ENCODE measurements at places on chromosomes 6 and 20.

GRCh38 chr6:121504227-121504626, 68.8 kb downstream of the GJA1 start:
- DNase-seq = peak; percentile 26

DNA sequence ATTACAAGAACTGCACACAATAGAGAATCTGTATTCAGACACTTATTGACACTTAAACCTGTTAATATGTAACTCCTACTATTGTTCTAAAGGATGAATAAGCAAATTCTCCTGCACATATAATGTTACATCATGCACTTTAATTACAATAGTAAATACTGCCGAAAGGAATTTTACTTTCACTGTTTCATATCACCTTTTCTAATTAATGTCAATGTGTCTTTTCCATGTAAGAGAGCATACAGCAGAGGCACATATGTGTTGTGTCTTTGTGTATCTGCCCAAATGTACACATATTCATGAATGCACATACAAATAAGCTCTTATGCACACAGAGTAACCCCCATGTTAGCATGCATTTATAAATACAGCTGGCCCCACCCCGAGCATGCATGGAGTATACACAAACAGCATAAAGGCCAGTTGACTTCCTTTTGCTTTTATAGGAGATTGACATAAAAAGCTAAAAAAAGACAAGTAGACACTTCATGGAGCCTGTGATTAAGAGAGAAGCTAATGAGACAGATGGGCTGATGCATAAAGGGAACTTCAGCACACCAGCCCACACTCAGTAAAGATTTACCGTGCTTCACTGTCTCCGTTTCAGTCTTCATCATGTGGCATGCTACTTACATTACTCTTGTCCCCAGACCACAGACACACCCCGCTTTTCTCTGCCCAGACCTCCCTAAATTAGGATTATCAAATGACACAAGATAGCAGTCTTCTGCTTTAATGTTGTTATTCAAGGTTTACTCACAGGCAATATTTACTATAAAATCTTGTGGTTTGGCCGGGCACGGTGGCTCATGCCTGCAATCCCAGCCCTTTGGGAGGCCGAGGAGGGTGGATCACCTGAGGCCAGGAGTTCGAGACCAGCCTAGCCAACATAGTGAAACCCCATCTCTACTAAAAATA, 184.6 kb downstream of the ATXN1 start:
- peak; percentile 76 for DNase-seq

DNA sequence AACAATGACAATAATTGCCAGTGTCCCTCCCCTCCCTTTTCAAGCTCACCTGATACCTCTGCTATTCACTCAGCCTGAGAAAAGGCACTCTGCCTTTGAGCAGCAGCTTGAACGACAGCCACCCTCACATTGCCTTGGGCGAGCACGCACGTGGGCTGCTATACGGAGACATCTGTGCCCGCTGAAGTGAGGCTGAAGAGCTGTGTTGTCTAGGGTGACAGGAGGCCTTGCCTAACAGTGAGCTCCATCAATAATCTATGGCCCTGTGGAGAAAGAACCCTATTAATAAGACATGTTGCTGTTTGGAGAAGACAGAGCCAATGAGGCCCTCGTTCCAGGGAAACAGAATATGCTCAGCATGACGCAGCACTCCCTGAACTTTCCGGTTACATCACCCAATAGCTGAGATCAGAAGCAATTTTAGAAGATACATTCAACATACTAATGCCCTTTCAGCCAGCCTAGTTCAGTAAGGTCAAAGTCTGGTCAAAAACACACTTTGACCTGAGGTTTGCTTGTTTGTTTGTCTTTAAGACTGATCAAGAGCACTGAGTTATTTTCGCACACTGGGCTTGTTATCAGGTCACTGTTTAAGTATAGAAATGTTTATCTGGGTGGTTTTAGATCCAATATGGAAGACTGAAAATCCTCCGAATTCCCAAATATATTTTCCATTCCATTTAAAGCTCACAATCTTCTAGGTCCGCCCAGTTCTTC, 30.6 kb downstream of the RBM24 start:
- peak; percentile 46 for DNase-seq

- peak; percentile 83 for DNase-seq
These were observed 508 bp downstream of the NOP56 start for GRCh38 chr20:2652724-2653555.

DNA sequence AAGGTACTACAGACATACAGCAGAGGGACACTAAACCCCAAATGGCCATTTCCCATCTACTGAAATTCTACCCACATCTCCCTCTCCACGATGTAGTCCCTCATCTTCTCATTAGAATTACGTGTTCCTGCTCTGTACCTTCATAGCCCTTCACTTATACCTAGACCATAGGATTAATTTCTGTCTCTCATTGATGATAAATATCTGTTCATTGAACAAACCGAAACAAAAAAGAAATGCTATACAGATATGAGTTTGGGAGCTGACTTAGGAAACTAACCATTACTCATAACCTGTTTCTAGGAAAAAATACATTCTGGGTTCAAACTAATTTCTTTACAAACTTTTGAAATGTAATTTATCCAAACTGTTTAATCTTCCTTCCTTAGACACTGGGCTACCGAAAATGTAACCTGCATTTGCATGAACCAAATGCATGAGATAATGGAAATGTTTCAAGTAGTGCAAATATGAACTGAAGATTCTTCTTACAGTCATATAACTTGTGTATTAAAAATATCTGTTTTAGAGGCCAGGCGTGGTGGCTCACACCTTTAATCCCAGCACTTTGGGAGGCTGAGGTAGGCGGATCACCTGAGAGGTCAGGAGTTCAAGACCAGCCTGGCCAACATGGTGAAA, 85.3 kb downstream of the GJA10 start:
- DNase-seq = no peak

DNA sequence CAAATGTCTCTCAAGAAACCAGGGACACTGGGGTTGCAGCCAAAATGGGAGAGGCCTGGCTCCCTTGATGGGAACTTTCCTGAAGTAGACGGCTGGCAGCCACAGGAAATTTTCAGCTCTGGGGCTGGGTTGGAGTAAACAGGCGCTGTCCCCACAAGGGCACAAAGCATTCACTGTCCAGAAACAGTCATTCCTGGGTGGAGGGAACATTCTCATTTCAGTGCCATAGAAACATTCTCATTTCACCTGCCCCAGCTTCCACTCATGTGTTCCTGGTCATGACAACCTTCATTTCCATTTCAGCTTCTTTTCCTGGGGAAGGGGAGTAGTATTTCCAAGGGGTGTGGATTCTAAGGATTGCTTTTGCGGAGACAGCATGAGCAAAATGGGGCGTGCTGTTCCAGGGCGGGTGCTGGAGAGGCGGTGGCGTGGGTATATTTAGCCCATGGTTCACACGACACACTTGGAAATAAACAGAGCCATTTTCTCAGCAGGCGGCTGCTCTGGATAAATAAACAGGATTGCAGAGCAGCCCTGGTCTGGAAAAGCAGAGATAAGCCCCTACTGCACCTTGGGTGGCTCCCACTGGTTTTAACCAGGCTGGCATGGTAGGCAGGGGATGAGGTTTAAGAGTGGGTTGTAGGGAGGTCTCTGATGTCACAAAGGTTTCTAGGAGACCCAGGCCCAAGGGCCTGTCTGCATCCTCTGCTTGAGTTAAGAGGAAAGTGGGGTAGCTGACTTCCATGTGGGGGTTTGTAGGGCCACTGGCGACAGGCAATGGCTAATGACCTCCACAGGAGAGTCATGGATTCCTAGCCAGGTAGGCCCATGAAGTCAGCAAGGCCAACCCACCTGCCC, 32.9 kb downstream of the COX4I2 start:
- peak; percentile 85 for DNase-seq

GRCh38 chr6:125577124-125577662, 172.2 kb upstream of the HEY2 start:
- peak; percentile 37 for DNase-seq

- DNase-seq = peak; percentile 23
These were observed 170.2 kb downstream of the ZDHHC14 start for GRCh38 chr6:157551041-157551832.

GRCh38 chr6:70706491-70707123, 38.9 kb downstream of the SMAP1 start:
- DNase-seq = peak; percentile 67

DNA sequence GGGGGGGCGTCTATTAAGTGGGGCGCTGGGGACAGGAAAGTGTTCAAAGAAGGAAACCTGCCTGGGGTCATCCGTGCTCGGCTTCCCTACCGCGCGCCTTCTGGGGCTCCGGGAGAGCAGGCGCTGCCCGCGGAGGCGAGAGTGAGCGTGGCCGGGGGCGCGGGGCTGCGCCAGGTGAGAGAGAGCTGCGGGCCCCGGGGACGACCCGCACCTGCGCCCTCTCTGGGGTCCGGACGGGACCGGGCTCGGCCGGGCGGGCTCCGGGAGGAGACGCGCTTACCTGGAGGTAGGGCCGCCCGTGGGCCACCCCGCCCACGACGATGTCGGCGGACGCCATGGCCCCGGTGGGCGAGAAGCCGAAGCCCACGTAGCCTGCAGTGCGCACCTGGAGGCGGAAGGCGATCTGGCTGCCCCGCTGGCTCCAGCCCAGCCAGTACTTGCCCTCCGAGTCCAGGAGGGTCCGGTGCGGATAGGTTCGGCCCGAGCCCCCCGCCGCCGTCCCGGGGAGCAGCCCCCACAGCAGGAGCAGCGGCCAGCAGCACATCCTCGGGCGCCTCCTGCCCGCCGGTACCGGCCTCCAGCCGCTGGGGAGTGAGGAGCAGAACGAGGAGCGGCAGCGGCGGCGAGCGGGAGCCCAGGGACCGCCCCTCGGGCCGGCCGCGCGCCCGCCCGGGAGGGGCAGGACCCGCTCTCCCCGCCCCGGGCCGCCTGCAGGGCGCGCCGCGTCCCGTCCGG, at the start of gene MOXD1:
MOXD1 (minus strand) TSS at position 593 of the 735 bp plus-strand sequence; CDS start at position 544, 49 bp downstream.
- DNase-seq = peak; percentile 72

GRCh38 chr20:25509084-25509483, 76.2 kb downstream of the NINL start:
- DNase-seq = no peak

GRCh38 chr6:41347378-41348050, 12.1 kb downstream of the NCR2 start:
- no peak for DNase-seq

- DNase-seq = no peak
These were observed 196.4 kb downstream of the SIM1 start for GRCh38 chr6:100268326-100268725.

- DNase-seq = peak; percentile 17
These were observed 52.4 kb upstream of the EDN3 start for GRCh38 chr20:59247731-59248684.

DNA sequence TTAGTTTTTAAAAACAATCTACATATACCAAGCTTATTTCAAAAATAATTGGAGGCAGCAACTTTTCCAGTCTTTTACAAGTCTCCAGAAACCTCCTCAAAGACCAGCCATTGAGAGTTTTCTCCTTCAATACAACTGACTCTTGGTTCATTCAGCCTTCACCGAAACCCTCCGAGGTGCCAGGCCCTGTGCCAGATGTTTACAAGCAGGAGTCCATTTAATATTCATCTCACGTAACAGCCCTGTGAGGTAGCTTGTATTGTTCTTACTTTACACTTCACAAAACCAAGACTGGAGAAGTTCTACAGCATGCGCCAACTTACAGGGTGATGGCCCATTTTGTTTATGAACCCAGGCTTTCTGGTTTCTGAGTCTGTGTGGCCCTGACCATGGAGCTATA, 5.5 kb upstream of the NEDD9 start:
- no peak for DNase-seq

DNA sequence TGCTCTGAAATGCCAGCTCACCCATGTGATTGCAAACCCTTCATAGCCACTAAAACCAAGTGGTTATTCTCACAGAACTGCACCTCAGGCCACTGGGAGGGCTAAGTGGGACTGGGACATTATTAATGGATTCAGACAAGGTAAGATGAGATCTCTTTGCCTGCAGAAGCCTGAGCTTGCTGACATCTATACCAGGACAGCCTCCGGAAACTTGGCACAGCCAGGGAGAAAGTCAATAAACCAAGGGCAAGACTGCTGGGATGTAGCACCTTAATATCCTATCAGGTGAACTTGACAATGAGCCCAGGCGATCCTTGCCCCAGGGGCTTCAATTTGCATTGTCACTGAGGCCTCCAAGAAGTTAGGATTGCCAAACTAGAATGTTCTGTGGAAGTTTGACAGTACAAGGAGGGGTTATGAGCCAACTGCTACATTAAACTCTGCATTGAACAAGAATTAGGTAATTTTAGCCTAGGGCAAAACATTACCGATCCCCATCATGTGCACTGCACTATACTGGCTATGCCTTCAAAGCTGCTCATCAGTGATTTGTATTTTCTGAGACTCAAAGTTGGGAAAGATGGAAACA, 60.1 kb upstream of the RALGAPA2 start:
- peak; percentile 78 for DNase-seq

DNA sequence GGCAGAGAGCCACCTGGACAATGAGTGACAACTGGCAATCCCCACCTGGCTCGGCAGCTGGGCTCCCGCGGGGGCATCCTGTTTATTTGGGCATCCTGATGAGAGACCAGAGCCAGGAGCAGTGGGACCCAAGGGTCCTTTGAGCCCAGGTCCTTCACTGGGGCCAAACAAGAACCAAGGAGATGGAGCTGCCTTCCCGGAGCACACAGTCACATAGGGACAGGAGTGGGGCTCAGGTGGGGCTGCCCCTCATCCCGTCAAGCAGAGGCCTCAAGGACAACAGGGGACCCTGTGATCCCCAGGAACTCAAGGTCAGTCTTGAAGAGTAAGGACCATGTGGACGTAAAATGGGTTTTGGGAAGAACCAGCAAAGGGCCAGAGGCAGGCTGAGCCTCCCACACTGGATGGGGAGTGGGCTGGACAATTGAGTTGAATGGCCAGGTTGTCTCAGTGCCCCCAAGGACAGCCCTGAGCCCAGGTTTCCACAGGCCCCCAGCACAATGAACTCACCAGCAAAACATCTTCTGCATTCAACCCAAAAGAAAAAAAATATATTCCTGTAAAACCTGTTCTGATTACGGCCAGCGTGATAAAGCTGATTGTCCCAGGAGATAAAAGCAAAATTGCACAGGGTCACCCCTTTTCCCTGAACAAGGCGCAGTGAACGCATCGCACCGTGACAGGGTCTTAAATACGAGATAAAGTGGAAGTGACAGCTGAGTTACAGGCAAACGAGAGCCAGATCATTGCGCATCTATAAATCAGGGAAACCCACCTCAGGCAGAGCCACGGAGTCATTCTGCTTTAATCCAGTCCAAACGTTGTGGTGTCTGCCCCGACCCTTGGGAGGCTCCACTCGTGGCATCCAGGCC, 86.2 kb downstream of the ANKRD60 start:
- DNase-seq = no peak

- DNase-seq = no peak
These were observed 26.8 kb downstream of the RALGAPA2 start for GRCh38 chr20:20685635-20686034.

DNA sequence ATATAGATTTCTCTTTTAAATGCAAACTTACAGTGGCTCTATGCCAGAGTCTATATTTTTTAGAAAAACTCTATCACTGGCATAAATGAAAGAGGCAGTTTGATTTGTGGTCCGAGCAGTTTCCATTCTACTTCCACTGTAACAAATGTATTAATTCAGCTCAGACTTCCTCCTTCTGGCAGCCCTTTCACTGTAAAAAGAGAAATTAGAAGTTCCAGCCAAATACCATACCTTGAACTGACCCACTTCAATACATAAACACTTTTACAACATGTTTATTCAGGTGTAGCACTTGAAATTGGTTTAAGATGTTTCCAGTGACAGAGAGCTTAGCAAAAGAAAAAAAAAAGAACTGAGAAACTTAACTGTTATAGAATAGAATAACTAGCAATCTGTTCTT, 99.3 kb downstream of the BMP5 start:
- DNase-seq = no peak

GRCh38 chr6:163828038-163828795, 413.7 kb downstream of the QKI start:
- DNase-seq = no peak

- DNase-seq = no peak
These were observed 41.3 kb upstream of the HFE start for GRCh38 chr6:26045928-26046368.
